Lung (tissue), 17 donors: ENCODE measurements at places on chromosomes 1 and 21.

GRCh38 chr1:111565079-111565478 is 54.5 kb upstream of the RAP1A start:
- DNase-seq: no peak

DNA sequence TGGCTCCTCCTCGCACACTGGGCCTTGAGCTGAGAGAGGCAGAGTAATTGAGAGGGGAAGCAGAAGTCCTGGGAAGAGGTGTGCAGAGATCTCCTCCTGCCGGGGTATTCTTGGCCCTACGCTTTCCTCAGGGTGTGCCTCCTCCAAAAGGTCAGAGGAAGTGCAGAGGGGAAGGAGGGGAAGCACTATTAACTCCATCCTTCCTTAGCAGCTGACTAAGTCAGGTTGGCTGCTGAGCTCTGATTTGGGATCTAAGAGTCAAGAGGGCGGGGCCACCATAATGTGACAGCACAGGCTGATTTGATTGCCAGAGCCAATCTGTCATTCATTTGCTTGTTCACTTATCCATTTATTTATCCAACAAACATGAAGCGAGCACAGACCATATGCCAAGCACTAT is 12.3 kb downstream of the ATP2B4 start:
- peak; percentile 43 for DNase-seq

GRCh38 chr21:37350472-37350871 is 16.1 kb upstream of the DYRK1A start:
- DNase-seq: no peak

DNA sequence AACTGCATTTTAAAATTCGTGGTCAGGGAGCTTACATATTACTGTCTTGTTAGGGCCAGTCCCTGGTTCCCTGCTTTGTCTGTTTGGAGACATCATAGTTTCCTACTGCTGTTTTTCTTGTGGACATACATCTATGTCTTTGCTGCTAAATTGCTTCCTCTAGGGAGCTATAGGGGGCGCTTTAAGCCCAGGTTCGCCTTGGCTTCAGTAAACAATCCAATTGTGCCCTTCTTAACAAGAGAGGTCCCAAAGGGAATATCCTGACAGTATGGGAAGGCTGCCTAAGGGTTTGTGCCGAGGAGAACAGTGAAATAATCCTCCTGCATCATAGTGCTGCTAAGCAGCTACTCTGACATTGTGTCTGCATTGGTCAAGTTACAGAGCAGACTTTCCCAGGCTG is 112.5 kb downstream of the USH2A start:
- peak; percentile 37 for DNase-seq

GRCh38 chr21:32946654-32947053 is 79.1 kb upstream of the OLIG2 start:
- no peak for DNase-seq

DNA sequence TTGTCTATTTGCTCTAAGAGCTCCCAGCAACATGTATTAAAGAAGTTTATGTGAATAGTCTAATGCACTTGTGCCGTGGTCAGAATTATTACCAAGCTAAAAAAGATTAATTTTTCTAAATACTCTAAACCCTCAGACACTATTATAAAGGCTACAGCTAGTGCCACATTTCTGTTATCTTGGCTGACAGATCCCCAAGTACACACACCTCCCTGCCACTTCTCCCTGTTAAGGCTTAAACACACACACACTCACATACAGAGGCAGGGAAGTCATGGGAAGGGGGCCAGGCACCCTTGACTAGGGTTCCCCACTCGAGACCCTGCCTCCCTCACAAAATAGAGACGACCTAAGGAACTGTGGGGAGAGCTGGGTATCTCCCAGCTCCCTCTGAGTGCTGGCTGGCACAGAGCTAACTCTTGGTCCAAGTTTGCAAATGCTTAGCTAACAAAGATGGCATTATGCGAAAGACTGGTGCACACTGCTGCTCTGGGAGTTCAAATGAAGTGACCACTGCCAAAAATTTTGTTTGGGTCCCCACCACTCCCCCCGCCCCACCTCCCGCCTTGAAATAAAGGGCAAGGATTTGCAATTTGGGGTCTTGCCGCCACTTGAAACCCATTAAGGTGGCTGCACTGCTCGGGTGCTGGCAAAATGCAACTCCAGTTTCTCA is 9.8 kb downstream of the SSBP3 start:
- no peak for DNase-seq

- no peak for DNase-seq
Measured at GRCh38 chr1:65476327-65476726, 55.9 kb downstream of the LEPR start.

GRCh38 chr1:225707824-225708223 is 54.9 kb upstream of the ENAH start:
- DNase-seq: no peak

DNA sequence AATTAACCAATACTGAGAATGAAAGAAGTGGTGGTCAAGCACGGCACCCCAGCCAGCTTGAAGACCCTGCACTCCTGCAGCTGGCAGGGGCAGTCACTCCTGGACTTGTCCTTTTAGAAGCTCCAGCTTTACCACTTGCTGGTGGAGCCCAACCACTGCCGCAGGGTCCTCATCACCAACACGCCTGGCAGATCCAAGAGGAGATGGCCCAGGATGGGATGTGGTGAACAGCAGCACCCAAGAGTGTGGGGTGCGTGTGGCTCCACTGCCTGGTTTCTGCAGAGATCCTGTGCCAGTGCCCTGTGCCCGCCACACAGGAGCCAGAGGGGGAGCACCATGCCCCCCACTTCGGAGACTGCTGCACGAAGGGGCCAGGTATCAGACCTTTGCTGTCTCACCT is 13.5 kb downstream of the CR1L start:
- DNase-seq: no peak

DNA sequence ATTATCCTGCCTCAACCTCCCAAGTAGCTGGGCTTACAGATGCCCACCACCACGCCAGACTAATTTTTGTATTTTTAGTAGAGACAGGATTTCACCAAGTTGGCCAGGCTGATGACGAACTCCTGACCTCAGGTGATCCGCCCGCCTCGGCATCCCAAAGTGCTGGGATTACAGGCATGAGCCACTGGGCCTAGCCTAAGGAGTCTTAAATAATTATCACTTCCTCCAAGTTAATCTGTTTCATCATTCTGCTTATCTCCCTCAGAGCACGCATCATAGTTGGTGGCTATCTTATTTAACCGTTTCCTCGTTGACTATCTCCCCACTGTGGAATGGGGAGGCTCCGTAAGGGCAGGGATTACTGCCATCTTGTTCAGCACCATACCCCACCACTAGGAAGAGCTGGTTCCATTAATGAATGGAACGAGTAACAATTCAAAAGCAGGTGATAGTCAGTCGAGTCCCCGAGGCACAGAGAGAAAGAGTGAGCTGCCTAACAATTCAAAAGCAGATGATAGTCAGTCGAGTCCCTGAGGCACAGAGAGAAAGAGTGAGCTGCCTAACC is 52.7 kb downstream of the GLUL start:
- DNase-seq: no peak

GRCh38 chr1:44842486-44842861 is 579 bp downstream of the PTCH2 start:
- DNase-seq: peak; percentile 20

DNA sequence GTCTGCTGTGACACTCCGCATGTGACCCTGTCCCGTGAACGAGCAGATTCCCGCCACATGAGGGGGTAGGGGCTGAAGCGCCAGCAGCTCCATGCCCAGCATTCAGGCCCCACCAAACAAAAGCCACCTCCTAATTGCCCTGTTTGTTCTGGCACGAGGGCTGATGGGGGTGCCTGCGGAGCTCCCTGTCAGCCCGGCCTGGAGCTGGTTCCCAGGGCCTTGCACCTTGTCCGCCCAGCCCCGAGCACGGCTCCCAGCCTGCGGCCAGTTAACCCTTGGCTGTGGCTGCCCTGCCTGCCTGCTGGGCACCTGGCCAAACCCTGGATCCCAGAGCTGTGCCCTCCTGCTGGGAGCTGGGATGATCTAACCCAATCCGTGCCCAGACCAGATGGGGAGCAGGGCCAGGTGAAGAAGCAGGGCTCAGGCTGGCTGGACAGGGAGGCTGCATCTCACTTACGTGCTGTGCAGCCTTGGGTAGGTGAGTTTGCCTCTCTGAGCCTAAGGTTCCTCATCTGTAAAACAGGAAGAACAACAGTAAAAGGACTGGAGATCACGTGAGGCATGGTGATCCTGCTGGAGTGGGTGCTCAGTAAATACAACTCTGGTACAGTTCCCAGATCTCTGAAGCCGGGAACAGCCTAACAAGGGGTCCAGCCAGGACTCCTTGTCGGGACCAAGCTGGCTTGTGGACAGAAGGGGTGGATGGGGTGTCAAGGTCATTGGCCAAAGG is 110.9 kb upstream of the IFFO2 start:
- peak; percentile 56 for DNase-seq

DNA sequence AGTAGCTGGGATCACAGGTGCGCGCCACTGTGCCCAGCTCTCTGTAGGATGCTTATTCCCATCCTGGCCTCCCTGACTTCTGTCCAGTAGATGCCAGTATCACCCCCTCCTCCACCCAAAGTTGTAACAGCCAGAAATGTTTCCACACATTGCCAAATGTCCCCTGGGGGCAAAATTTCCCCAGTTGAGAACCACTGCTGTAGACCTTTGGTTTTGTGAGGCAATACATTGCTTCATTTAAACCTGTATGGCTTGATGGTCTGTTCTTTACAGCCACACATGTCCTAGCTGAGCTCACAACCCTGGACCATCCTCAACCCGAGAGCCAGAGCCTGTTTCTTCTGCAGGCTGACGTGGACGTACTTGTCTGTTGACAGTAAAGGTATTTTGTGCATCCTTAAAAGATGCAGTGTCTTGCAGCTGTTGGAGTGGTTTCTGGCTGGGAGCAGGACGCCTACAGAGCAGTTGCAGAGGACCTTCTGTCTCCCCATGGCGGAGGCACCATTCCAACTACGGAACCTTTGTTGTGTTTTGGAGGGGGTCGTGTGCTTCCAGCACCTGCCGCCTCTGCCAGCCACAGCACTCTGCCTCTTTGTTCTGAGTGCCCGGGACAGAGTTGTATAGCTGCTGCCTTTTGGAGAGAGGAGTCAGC is 26.6 kb downstream of the DOP1B start:
- no peak for DNase-seq

- DNase-seq: no peak
Measured at GRCh38 chr1:9706178-9706577, 54.6 kb downstream of the PIK3CD start.

DNA sequence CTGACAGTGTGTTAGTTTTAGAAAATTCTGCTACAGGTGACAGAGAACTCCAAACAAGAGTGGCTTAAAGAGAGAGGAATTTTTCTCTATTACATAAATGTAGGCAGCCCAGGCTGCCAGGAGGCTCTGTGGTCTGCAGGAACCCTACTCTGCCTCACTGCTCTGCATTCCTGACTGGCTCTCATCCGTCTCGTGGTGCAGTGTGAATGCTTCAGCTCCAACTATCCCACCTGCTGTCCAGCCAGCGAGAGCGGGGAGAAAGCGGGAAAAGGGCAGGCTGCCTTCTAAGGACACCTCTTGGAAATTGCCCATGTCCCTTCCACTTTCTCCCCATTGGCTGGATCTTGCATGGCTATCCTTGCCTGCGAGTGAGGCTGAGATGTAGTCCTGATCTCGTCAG is 131.3 kb downstream of the PEX14 start:
- DNase-seq: no peak

DNA sequence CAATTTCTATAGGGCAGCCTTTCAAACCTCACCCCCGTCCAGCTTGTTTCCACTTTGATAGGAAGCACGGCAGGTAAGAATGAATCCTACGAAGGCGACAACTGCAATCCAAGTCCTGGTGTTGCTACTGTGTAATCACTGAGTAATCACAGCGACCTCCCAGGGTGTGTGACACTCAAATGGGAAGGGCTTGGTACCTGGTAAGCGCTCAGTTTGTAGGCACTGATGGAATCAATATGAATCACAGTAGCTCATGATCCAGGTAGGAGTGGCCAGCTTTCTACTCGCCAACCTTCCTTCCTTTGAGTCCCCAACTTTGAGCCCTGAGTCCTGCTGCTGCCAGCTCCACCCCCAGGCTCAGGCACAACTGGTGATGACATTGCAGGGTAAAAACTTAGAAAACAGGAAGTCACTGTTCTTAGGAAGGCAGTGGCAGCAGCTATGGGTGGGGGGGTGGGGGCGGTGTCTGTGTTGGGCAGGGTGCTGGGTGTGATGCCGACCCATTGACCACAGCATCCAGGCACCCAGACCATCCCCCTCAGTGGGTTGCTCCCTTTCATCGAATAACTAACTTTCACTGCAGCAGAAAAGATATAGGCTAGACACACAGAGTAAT is 70.7 kb downstream of the CD247 start:
- no peak for DNase-seq

- no peak for DNase-seq
Measured at GRCh38 chr1:30307182-30307581, 416.2 kb downstream of the MATN1 start.

DNA sequence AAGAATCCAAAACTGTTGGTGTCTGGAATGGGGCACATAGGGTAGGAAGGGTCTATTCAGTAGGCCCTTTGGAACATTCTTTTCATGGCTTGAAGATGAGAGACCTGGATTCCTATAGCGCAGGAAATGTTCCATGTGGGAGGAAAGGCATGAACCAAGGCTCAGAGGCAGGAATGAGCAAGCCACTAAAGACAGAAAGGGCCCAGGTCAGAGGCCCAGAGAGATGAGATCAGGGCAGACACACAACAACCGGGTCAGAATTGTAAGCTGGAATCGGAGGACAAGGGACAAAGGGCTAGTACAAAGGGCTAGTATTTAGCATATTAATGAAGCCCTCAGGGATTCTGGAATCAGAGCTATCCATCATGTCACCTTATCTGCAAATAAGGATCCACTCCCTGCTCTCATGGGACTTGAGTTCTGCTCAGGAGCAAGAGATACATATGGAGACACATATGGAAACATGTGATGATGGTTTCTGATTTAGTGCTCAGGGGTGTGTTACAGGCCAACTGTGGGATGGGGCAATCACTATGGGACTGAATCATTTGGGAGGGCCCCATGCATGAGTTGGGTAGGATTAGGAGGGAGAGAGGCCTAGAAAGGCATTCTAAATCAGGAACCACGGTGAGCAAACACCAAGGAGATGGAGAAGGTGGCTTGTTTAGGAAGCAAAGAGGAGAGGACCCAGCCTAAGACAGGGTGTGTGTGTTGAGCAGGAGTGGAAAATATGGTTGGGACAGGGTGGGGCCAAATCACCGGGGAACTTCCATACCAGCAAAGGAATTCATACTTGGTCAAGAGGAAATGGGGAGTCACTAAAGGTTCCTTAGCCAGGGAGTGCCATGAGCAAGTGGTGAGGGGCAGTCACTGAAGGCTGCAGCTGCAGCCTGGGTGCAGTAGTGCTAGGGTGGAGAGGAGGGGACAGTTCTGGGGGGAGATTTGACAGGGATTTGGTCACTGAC is 8.6 kb downstream of the NECTIN4 start:
- no peak for DNase-seq

GRCh38 chr1:168643152-168643551 is 66.7 kb downstream of the XCL1 start:
- no peak for DNase-seq

- DNase-seq: no peak
Measured at GRCh38 chr1:162074276-162075005, 5.0 kb downstream of the NOS1AP start.
